ENCODE measurements at places on chromosomes 4 and X.
A peak's percentile ranks its signal among the peaks of the same experiment; 100 is the strongest.

DNA sequence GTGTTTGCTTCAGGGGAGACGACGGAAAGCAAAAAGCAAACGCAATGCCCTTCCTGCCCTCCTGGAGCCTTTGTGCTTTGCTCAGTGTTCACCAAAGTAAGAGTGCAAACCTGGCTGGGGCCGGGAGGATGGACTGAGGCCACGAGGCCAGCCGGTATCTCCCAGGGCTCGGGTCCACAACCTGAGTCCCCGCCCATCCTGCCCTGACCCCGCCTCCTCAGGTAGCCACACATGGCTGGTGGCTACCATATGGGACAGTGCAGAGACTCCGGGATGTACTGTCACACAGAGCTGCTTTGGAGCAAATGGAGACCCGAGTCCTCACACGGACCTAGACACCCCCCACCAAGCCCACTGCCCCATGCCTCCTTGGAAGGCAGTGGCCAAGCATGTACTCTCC, 4.8 kb downstream of the ATP2B3 start:
- DNase-seq, result no peak

GRCh38 chrX:103571726-103572125, 13.6 kb upstream of the TCEAL4 start:
- DNase-seq, result no peak

- DNase-seq, result no peak
Measured at GRCh38 chrX:40130207-40130606, 32.4 kb upstream of the BCOR start.

DNA sequence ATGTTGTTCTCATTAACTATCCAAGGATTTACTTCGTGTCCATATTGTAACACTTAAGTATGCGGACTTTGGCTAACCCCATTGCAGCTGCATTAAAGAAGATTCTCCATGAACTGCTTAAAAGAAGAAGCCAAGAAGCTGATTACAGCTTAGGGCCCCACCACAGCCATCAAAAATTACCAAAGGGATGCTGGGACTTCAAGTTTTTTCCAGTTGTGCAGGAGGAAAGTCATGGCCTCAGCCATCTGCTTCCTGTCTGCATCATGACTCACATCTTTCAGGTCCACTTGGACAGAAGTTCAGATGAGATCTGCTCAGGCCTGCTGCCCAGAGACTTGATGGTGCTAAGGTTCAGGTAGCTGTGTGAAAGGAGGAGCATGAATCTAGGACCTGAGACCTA, 38.8 kb upstream of the CAPN6 start:
- no peak for DNase-seq

- DNase-seq, result no peak
Measured at GRCh38 chrX:119817130-119817690, 25.8 kb upstream of the RPL39 start.

DNA sequence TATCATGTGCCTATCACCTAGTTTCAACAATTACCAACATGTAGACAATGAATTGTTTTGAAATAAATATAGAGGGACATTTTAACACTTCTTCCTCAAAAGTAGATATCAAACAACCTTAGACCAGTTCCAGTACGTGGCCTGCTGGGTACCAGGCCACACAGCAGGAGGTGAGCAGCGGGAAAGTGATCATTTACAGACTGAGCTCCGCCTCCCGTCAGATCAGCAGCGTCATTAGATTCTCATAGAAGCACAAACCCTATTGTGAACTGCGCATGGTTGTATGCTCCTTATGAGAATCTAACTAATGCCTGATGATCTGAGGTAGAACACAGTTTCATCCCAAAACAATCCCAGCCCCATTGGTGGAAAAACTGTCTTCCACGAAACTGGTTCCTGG, 6.5 kb downstream of the BBS7 start:
- DNase-seq, result no peak

DNA sequence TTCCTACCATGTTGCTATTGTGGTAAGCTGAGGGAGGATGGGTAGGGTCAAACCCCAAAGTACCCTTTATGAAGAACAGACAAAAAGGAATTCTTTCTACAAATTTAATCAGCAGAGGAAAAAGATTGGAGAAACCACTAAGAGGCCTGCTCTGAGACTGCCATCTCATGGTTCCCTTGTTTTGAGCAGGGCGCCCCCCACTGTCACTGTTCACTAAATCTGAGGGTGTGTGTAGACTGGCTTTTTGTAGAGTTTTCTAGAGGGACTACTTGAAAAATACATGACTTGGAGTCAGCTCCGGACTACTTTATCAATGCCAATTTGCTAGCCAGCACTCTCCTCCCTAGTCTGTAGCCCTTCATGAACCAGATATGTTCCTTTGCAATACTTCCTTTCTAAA, 324.8 kb downstream of the FRMPD4 start:
- no peak for DNase-seq

DNA sequence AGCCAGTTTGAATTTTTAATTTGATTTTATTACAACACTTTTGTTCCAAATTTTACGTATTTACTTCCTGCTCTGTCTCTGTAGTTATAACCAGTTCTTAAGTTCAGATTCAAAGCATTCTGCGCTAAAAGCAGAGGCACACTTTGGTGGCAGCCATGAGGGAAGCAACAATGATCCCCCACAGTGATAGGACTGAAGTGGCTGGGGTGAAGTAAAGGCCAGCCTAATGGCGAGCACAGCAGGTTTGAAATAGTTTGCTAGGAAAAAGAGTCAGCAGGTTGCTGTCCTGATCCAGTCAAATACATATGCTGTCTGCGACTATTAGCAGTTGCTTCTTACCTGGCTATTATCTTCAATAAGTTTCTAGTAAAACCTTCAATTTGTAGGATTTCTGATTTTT, 176.3 kb downstream of the RPA4 start:
- no peak for DNase-seq

GRCh38 chr4:103372002-103372558, 173.9 kb upstream of the CENPE start:
- DNase-seq, result no peak

- no peak for DNase-seq
Measured at GRCh38 chr4:7955393-7955792, 15.7 kb upstream of the AFAP1 start.

GRCh38 chrX:64204701-64205440, 637 bp downstream of the AMER1 start:
- peak; percentile 33 for DNase-seq

GRCh38 chrX:73849073-73849472, 286.1 kb downstream of the CHIC1 start:
- no peak for DNase-seq

- peak; percentile 63 for DNase-seq
Measured at GRCh38 chrX:118603981-118604380, 108.4 kb downstream of the DOCK11 start.

DNA sequence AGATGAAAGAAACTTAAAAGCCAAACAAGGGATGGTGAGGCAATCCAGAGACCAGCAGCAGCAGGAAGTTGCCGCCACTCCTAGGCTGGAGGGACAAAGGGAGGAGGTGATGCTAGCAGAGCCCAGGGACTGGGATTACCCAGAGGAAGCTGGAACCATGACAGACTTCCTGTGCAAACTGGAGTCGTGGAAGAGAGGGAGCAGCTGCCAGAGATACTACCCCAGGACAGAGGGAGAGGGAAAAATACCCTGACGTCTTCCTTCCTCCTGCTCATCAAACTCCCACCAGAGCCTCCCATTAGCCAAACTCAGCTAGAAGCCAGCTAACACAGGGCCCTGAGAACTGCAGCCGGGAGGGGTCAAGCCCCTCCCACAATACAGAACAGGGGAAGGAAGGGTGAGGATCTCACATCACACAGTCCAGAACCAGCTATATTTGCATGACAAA, 101.2 kb upstream of the KLF3 start:
- DNase-seq, result no peak

- no peak for DNase-seq
Measured at GRCh38 chrX:132481449-132481848, 7.4 kb downstream of the MBNL3 start.

- DNase-seq, result no peak
Measured at GRCh38 chr4:79163981-79164490, 161.8 kb downstream of the NAA11 start.

DNA sequence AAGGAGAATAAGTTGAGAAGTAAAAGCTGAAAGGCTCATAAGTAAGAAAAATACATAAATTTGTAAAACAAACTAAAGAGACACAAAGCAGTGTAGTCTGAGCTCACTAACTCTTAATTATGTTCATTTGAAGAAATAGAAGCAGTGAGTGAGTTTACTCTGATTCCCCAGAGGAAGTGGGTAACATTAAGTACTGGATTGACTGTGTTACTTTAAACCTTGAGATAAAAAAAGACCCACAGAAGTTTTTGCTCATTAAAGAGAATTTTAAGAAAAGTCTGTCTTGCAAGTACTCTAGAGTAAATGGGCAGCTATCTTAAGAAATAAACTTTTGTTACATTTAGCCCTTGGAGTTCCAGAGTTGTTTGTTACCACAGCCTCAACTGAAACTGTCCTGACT, 2466.9 kb downstream of the PCDH7 start:
- no peak for DNase-seq

GRCh38 chr4:47819178-47819577, 18.7 kb downstream of the CORIN start:
- DNase-seq, result no peak

DNA sequence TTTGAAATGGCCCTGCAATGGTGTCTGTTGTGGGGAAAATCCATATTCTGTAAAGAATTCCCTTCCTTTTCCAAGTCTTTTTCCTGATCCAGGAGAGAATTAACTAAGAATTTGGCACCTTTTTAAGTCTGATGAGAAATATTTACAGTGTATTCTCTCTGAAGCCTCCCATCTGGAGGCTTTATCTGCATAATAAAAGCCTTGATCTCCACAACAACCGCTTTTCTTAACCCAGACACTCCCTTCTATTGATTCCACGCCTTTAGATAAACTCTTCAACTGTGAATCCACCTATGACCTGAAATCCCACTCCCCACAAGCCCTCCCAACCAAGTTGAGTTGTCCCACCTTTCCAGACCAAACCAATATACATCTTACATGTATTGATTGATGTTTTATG, 43.1 kb upstream of the TMPRSS11E start:
- no peak for DNase-seq

GRCh38 chr4:87953826-87954225, 21.7 kb upstream of the SPP1 start:
- no peak for DNase-seq

DNA sequence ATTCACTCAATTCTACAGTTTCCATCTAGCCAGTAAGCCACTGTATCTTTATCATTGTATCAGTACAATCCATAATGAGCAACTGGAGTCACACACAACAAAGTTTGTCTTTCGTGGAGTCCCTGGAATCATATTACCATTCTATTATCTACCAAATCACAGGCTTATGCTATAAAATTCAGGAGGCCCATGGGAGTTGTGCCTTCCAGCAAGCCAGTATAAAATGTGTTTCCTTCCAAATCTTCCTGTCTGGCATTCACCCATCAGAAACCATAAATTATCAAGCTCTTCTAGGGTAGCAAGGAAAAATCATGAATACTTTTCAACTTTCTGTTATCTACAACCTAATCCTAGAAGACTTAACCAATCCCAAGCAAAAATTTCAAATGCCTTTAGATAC, 1383.3 kb upstream of the PCDH7 start:
- DNase-seq, result no peak

DNA sequence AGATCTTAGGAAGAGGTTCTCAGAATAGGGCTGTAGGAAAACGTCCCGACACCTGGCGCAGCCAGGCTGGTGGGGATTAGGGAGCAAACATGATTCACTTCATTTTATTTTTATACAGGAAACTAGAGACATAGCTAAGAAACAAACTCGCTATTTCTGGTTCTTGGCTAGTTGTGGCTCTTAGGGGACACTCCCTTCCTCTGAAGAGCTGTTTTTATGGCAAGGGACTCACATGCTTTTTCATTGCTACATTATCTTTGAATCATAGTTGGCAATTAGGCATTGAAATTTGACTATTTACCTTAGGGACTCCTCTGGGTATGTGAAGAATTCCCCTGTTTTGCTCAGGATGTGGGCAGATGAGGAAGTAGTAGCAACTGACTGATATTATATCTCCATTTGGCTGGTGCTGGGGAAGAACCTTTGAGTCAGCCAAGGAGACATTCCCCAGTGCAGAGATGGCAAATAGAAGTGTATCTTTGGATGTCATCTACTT, 174.5 kb downstream of the SMIM20 start:
- no peak for DNase-seq

- DNase-seq, result no peak
Measured at GRCh38 chr4:154616287-154616686, 3.8 kb upstream of the FGG start.

DNA sequence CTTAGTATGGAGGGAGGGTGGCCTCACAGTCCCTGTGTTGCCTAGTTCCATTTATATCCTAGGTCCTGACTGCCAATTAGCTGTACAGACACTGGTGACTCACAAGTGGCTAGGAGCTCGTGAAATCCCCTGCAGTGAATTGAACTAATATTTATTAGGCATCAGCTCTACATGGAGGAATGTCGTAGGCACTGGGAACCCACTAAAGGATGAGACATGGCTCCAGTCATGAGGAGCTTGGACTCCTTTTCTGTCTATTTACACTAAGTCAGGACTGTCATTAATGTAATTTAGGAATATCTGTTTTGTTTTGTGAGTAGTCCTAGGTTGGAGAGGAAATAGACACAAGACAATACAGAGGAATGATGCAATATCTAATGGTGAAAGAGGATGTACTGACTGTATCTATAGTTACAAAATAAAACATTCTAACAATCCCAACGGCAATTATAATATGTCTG, 67.7 kb downstream of the MID1IP1 start:
- no peak for DNase-seq

DNA sequence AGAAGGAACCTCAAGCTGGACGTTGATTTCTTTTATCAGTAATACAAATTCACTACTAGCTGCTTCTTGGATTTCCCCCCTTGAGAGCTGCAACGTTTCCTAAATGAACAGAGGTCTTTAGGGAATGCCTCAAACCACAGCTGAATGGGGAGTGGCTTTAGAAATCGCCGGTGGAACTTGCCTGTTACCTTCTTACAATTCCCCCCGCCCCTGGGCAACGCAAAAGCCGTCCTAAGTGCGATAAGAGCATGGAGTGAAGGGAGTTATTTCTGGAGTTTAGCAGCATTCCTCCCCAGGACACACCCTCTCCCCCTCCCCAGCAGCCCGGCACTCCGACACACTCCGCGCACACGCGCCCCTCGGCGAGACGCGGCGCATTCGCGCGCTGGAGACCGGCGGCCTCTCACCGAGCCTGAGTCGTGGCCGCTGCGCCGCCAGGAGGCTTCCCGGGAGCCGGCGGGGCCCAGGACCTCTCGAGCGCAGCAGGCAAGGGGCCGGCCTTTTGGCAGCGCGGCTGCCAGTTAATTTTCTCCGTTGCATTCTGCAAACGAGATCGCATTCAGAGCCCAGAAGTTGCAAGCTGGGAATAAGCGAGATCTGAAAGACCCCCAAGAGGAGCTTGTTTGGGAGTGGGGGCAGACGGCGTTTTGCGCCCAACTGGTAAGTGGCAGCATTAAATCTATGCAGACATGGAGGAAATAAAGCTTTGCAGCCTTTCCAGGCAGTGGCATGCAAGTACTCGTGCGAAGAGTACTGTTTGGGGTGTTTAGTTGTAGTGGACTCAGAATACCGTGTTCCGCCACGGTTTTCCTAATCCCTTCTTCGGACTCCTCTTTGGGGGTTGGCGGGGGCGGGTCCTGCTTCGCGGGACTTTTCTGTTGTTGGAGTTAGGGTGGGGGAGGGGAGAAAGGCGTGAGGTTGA, 134.7 kb downstream of the PALLD start:
- DNase-seq, result peak; percentile 17

Data from midbrain (tissue), 1 donor.